Colonic mucosa (tissue), 4 donors: ENCODE measurements at places on chromosomes 3 and 15. TPM values are rescaled to one million over a fixed set of nuclear protein-coding genes. Genes with fewer than 3 reads are reported as not detected.

- H3K4me1 ChIP-seq: no peaks in the 10 kb centered on the region
- no peaks in the 10 kb centered on the region for H3K36me3 ChIP-seq
- no peaks in the 10 kb centered on the region for H3K27me3 ChIP-seq
Observed at GRCh38 chr15:57015897-57016296, 97.5 kb downstream of the TCF12 start.

DNA sequence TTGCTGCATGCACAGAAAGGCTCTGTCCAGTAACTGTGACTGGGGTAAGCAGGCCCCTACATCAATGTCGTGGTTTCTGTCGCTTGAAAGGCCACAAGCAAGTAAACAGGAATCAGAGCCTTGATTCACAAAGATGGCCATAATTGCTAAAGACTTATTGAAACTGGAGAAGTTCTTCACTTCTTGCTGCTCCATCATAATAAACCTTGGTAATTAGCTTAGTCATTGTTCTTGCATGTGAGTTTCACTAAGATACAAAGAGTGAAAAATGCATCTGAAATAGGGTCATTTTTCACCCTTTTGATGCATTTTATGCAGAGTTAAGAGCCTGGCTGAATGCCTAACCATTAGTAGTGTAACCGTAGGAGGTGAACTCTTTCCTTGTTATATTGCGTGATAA is 3.2 kb downstream of the SEMA6D start:
- H3K4me1 ChIP-seq: peaks cover 5% of the 10 kb centered on the region
- no peak overlapping the region for H3K4me3 ChIP-seq
- H3K27me3 ChIP-seq: no peaks in the 10 kb centered on the region
- no peak for DNase-seq
- H3K36me3 ChIP-seq: no peaks in the 10 kb centered on the region

DNA sequence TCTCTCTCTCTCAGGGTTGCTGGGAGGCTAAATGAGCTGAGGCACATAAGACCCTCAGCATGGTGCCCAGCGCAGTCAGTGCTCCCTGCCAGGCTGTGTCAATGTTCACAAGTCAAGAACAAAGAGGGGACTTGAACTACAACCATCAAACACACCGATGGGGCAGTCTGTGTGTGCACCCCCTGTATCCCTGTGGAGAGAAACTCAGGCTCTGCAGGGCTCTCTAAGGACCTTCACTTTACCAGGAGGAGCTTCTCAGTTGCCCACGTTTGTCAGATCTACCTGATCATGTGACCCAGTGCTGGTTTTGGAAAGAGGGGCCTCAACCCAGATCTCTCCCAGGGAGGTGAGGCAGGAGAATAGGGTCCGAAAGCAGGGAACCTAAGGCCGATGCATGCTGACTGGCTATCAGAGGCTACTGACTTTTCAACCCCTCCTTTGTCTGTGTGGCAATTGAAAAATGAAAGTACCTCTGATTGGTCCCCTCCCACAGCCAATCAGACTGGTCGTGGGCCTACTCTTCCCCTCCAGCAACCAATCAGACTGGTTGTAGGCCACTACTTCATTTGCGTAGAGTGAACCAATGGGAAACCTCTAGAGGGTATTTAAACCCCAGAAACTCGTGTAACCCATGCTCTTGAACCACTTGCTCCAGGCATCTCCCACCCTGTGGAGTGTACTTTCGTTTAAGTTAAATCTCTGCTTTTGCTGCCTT is 34.0 kb downstream of the RHCG start:
- H3K4me1 ChIP-seq: no peaks in the 10 kb centered on the region
- no peak overlapping the region for H3K27ac ChIP-seq
- DNase-seq: no peak
- no peaks in the 10 kb centered on the region for H3K36me3 ChIP-seq
- no peaks in the 10 kb centered on the region for H3K27me3 ChIP-seq

GRCh38 chr15:54840621-54841398 is 355.9 kb downstream of the RSL24D1 start:
- H3K4me3 ChIP-seq: no peak overlapping the region
- H3K27ac ChIP-seq: no peak overlapping the region
- no peak for DNase-seq
- H3K27me3 ChIP-seq: no peaks in the 10 kb centered on the region

DNA sequence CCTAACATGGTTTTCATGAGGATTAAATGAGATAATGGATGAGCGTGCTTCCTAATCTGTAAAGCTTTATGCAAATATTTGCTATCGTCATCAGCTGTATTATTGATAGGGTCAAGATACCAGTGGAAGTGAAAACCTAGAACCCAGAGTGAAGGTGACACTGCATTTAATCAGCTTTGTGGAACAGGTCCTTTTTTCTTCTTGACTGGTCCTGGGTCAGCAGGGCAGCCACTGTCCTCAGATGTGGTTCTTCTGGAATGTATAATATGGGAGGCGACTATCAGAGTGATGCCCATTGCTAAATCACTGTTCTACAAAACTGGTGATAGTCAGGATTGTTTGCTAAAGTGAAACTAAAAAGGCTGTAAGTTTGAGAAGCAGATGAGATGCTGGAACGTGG is 41.4 kb downstream of the SORD start:
- no peaks in the 10 kb centered on the region for H3K36me3 ChIP-seq
- no peak overlapping the region for H3K4me3 ChIP-seq

- H3K4me3 ChIP-seq: no peak overlapping the region
- no peaks in the 10 kb centered on the region for H3K36me3 ChIP-seq
- no peaks in the 10 kb centered on the region for H3K27me3 ChIP-seq
- no peaks in the 10 kb centered on the region for H3K4me1 ChIP-seq
- no peak overlapping the region for H3K27ac ChIP-seq
Observed at GRCh38 chr3:190097617-190098016, 23.1 kb downstream of the P3H2 start.

GRCh38 chr3:101281521-101282030 is 38.8 kb downstream of the IMPG2 start:
- H3K36me3 ChIP-seq: no peaks in the 10 kb centered on the region
- DNase-seq: no peak
- no peaks in the 10 kb centered on the region for H3K4me1 ChIP-seq
- H3K4me3 ChIP-seq: no peak overlapping the region

GRCh38 chr3:187334904-187335303 is 33.3 kb upstream of the RTP4 start:
- DNase-seq: no peak
- H3K27ac ChIP-seq: no peak overlapping the region
- no peaks in the 10 kb centered on the region for H3K4me1 ChIP-seq
- no peaks in the 10 kb centered on the region for H3K36me3 ChIP-seq
- H3K4me3 ChIP-seq: no peak overlapping the region
- H3K27me3 ChIP-seq: no peaks in the 10 kb centered on the region

DNA sequence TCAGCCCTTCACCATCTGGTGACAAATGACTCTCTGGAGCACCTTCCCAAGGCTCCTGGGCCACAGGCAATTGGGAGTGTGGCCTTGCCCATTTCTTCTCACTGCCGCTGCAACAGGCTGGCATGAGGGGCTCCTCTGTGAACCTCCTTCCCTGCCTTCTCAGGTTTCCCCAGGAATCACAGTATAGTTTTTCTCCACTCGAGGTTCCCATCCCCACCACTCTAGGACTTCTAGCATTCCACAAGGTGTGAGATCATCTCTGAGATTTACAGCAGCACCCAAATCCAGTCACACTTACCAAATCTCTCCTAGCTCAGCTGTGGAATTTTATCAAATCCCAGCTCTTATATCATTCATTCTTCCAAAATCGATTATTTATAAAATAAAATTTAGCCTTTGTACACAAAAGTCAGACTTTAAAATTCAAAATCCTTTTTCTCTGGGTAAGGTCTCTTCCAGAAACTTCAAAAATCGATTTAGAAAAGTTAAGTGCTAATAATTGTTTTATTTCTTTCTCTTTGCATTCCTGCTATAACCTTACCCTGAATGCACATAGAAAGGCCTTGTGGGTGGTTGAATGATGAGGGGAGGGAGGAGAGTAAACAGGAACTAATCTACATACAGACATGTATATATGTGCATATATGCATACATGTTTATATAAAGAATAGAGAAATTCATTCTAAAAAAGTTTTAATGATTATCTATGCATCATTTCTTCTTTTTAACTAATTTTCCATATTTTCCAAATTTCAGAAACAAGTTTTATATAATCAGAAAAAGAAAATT is 18.9 kb upstream of the ATP13A4 start:
- H3K4me1 ChIP-seq: no peaks in the 10 kb centered on the region
- no peak for DNase-seq
- H3K27me3 ChIP-seq: no peaks in the 10 kb centered on the region
- H3K4me3 ChIP-seq: no peak overlapping the region
- H3K36me3 ChIP-seq: no peaks in the 10 kb centered on the region
- H3K27ac ChIP-seq: no peak overlapping the region

- H3K36me3 ChIP-seq: no peaks in the 10 kb centered on the region
- DNase-seq: no peak
- H3K27me3 ChIP-seq: no peaks in the 10 kb centered on the region
- H3K4me1 ChIP-seq: no peaks in the 10 kb centered on the region
Observed at GRCh38 chr3:158120330-158120729, 10.4 kb downstream of the RSRC1 start.

- H3K27me3 ChIP-seq: no peaks in the 10 kb centered on the region
- H3K4me1 ChIP-seq: peaks cover 42% of the 10 kb centered on the region
- H3K27ac ChIP-seq: no peak overlapping the region
- no peaks in the 10 kb centered on the region for H3K36me3 ChIP-seq
Observed at GRCh38 chr3:46934072-46934471, 42.5 kb downstream of the CCDC12 start.

DNA sequence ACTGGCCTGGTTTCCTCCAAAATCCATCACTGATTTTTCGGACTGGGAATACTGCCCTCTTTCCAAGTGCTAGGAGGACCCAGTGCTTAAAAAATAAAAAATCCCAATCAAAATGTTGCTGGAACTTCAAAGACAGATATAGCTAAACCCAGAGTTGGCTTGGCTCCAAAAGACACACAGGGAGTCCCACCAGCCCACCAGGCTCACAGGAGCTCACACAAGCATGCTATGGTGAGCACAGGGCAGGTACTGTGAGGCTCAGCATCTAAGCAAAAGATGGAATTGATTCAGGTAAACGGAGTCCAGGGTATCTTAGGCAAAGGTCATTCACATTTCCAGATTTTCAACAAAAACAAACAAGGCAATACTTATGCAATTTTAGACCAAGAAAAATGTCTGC is 3.7 kb downstream of the TRANK1 start:
- no peaks in the 10 kb centered on the region for H3K27me3 ChIP-seq
- no peak for DNase-seq
- H3K36me3 ChIP-seq: no peaks in the 10 kb centered on the region
- no peak overlapping the region for H3K4me3 ChIP-seq

DNA sequence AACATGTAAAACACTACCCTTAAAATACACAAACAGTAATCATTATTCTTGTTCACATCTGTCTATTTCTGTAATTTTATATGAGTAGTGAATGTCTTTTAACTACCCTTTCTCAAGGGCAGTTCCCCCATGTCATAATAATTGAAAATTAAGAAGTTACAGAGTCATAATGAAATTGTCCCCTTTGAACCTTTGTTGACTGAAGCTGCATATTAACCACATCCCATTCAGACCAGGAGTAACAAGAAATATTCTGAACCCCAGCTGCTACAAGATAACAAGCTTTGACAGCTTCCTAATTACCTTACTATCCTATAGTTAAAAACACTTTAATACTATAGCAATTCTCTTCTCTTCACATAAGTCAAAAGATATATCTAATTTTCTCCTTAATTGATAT is 635.9 kb upstream of the SUCLG2 start:
- no peak overlapping the region for H3K27ac ChIP-seq
- no peaks in the 10 kb centered on the region for H3K36me3 ChIP-seq
- no peaks in the 10 kb centered on the region for H3K27me3 ChIP-seq
- no peak for DNase-seq
- H3K4me1 ChIP-seq: no peaks in the 10 kb centered on the region

- no peaks in the 10 kb centered on the region for H3K27me3 ChIP-seq
- H3K36me3 ChIP-seq: no peaks in the 10 kb centered on the region
- H3K4me3 ChIP-seq: no peak overlapping the region
- no peak for DNase-seq
Observed at GRCh38 chr3:99858469-99858868, 40.8 kb downstream of the CMSS1 start.

DNA sequence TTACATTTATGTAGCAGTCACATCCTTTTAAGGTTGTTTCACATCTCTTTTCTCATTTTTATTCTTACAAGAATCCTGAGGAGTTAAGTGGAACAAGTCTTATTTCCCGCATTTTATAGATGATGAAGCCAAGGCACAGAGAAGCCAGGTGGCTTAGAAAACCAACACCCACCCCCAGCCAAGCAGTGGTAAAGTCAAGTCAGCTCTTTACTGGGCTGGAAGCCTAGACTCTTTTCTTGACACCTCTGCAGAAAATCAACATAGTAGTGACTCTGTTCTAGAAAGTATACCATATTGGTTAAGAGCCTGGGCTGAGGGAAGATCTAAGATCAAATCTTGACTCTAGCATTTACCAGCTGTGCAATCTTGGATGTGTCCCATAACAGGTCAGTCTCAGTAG is 195.7 kb downstream of the KCNAB1 start:
- H3K4me1 ChIP-seq: no peaks in the 10 kb centered on the region
- H3K36me3 ChIP-seq: no peaks in the 10 kb centered on the region
- no peak overlapping the region for H3K27ac ChIP-seq
- DNase-seq: no peak
- no peak overlapping the region for H3K4me3 ChIP-seq

DNA sequence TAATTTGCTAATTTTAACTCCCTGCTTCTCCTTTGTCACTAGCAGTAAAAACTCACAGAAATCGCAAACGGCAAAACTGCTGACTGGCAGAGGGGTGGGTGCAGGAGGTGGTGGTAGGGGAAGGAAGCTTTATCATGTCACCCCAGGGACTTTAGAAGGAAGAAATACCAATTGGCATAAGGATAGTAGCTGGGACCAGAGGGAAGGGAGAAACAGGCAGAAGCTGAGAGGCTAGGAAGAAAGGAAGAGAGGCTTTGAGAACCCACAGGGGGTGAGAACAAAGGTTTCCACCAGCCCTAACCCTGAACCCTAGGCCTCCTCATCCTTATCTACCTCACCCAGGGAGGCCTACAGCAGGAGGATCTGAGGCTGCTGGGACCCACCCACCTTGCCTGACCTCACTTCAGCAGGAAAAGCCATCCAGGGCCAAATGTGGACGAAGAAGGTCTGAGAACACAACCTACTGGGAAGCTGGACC is 10.7 kb downstream of the ITGB5 start:
- no peaks in the 10 kb centered on the region for H3K27me3 ChIP-seq
- DNase-seq: no peak
- no peaks in the 10 kb centered on the region for H3K36me3 ChIP-seq

Gene GHSR
- not detected for total RNA-seq

Gene GXYLT2
- 8.4 TPM for total RNA-seq

Gene UBA7
- 88.3 TPM for total RNA-seq

Gene TMCO5A
- total RNA-seq: not detected

Gene CCR1
- 0.57 TPM for total RNA-seq

Gene GOLGA8Q
- total RNA-seq: 0.15 TPM

Gene PLCB2
- total RNA-seq: 9.5 TPM

Gene WDR82
- total RNA-seq: 67.0 TPM

Gene LAMB2
- total RNA-seq: 112 TPM

Gene SERINC4
- 0.44 TPM for total RNA-seq

Gene LSAMP
- 5.9 TPM for total RNA-seq

Gene SNAPC5
- total RNA-seq: 21.3 TPM

Gene TSEN2
- total RNA-seq: 21.1 TPM

Gene MEGF11
- not detected for total RNA-seq
